Stimulated activated CD4-positive, alpha-beta T cell treated with anti-CD3 and anti-CD28 coated beads, TNF-alpha, amount 100 ng/mL, for 1 hour (primary cell): ENCODE measurements at places on chromosomes 13 and 19.

DNA sequence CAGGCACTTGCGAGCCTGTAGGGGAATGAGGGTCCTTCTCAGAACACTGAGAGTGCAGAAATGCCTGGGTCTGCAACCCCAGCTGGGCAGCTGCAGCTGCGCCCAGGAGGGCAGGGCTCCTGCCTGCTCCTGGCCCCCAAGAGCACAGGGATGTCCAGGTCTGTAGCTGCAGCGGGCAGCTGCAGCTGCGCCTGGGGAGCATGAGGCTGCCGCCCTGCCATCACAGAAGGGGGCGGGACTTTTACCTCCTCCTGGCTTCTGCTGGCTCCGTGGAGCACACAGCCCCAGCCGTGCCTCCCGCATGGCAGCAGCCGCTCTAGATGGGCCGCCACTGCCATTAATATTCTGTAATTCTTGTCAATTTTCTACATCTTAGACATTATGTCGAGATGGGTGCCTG lies 17.8 kb downstream of the CPB2 start:
- DNase-seq: no peak

DNA sequence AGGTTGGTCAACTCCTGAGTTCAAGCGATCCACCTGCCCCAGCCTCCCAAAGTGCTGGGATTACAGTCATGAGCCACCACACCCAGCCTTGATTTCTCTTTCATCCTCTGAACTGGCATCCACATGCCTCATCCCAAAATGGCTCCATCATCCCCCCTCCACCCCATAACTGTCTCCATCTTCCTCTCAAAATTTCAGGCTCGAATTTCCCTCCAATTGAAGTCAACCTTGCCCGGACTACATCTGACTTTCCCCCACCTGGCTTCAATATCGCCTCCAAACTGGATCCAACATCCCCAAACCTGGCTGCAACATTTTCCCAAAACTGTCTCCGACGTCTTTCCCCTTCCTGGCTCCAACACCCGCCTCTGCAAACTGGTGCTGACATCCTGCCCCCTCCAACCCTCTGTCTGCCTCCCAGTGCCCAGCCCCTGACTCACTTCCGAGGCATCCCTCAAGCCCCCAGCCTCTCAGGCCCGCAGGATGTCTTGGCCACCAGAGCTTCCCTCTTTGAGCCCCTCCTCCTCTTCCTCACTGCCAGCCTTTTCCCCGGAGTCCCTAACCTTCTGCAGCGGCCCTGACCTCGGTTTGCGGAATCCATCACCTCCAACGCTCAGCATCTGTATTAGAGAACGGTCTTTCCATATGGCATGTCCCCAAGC lies 943 bp downstream of the EXOC3L2 start:
- DNase-seq: no peak

DNA sequence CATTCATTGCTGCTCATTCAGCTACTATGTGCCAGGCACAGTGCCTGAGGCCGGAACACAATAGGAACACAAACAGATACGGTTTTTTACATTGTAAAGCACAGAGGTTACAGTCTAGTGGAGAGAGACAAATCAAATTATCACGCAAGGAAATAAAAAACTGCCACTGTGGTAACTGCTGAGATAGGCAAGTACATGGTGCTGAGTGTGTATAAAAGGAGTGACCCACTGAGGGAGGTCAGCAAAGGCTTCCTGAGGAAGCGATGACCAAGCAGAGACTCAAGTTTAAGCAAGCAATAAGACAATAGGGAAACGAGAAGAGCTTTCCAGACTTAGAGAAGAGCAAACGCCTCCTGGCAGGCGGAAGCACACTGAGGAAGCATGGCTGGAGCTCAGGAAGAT lies 56.4 kb downstream of the NUFIP1 start:
- DNase-seq: no peak

DNA sequence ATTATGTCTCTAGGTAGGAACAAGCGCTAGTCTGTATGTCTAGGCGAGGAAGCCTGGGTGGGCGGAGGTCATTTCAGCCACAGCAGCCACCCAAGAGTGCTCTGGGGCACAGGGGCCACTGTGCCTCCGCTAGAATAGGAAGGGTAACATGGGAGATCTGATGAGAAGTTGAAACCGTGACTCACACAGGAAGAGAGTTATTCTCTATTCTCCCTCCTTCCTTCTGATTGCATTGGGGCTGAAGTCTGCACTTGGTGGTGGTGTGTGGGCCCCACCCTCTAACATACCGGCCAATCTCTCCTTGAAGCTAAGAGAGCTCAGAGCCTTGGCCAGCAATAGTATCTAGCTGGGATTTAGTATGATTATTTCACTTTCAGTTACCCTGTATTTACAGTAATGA lies 20.3 kb upstream of the GGACT start:
- no peak for DNase-seq

DNA sequence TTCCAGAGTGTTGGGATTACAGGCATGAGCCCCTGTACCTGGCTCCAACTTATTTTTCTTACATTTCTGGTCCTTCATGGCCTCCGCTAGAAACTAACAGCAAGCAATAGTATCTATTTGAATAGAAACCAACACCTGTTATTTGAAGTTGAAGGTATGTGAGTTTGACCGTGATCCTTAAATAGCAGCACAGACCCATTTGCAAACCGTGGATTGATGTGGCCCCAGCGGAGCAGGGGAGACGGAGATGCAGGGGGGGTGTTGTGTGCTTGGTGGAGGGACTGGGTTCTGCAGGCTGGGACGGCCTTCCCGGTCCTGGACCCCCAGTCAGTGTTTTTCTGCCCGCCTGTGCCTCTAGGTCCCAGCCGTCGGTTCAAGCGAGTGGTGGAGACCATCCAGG lies 16.9 kb downstream of the TMEM150B start:
- no peak for DNase-seq

GRCh38 chr19:16771618-16772017 lies 52.0 kb downstream of the NWD1 start:
- peak; percentile 53 for DNase-seq

- no peak for DNase-seq
Observed at GRCh38 chr13:112638157-112638750, 50.3 kb upstream of the TUBGCP3 start.

GRCh38 chr19:13024126-13024950 lies 29.1 kb downstream of the NFIX start:
- DNase-seq: no peak

GRCh38 chr13:48515732-48516131 lies 17.1 kb downstream of the RCBTB2 start:
- no peak for DNase-seq

DNA sequence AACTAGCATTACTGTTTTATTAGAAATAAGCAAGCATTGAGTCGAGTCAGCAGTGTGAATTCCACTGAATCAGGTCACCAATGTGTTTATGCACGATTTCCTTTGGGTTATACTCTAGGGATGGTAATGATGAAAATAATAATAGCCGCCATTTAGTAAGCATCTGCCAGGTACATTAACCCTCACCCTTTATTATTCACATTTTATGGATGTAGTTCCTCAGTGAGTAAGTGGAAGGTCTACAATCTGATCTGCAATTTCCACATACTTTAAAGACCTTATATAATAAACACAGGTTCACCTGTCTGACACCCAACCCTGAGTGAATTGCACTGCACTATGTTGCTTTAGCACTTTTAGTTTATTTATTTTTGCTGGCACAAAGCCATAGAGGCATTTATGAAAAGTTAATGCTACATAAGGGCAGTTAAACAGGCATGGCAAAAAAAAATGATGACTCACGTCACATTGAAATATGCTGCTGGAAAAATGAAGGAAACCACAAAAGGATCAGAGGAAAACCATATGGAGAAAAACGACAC lies 122.4 kb downstream of the TRPC4 start:
- DNase-seq: no peak

DNA sequence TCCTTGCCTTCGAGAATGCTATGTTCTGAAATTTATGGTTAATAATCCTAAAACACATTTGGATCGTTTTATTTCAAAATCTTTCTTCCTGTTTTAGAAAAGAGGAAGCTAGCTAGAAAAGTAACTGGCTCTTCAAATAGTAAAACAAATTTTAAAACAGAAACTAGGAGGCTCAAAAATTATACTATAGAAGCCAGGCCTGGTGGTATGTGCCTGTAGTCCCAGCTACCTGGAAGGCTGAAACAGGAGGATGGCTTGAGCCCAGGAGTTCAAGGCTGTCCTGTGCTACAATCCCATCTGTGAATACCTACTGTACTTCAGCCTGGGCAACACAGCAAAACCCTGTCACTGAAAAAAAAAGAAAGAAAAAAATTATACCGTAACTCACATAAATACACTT lies 57.9 kb downstream of the ELF1 start:
- no peak for DNase-seq

- no peak for DNase-seq
Observed at GRCh38 chr13:108508263-108508662, 121.1 kb upstream of the MYO16 start.

- DNase-seq: no peak
Observed at GRCh38 chr13:79937771-79938216, 403.1 kb downstream of the SPRY2 start.
